ENCODE measurements at places on chromosomes 3 and 15.

DNA sequence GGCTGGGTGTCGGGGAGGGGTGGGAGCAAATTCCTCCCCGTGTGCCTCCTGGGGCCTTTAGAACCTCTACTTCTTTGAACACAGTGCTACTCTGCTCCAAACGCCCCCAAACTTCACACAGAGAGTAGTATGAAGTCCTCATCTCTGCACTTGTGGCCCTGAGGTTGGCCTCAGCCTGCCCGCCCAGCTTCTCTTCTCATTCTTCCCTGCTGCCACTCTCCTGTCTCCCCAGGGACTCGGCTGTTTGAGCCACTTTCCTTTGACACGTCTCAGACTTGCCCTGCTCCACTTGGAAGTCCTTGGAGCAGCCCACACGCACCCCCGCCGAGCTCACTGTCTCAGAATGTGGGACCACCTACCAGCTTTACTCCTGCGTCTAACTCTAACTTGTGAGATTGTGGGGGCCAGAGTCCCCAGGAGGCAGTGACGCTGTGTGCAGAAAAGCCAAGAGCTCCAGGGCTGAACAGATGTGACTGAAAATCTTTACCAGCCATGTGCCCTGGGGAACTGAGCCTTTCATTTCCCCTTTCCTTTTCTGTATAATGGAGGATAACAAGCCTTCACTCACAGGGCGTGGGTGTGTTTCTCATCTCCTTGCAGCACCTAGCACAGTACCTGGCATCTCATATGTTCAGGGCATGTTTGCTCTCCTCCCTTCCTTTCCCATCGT is 233.6 kb upstream of the CTDSPL start:
- no peak for DNase-seq

GRCh38 chr3:83567935-83568334 is 1390.9 kb upstream of the CADM2 start:
- no peak for DNase-seq

- DNase-seq = no peak
Measured at GRCh38 chr3:14126017-14126886, 1.4 kb downstream of the TMEM43 start.

GRCh38 chr3:43405888-43406642 is 119.7 kb downstream of the SNRK start:
- DNase-seq = peak; percentile 52

- DNase-seq = no peak
Measured at GRCh38 chr3:185029086-185029485, 123.8 kb downstream of the C3orf70 start.

DNA sequence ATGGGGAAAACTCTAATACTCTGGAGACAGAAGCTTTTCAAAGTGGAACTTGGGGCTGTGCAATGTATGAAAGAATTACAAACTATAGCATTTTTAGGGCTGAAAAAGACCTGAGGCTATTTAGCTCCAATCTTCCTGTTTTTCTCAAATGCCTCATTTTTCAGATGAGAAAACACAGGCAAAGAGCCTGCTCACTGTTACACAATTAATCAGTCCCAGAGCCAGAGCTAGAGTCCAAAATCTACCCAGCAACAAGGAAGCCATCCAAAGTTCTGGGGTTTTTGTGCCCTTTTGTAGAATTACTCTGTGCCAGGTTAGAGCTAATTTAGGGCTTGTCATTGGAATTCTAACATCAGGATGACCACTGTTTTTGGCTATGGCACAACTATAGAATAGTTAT is 45.5 kb downstream of the GPR149 start:
- peak; percentile 24 for DNase-seq

DNA sequence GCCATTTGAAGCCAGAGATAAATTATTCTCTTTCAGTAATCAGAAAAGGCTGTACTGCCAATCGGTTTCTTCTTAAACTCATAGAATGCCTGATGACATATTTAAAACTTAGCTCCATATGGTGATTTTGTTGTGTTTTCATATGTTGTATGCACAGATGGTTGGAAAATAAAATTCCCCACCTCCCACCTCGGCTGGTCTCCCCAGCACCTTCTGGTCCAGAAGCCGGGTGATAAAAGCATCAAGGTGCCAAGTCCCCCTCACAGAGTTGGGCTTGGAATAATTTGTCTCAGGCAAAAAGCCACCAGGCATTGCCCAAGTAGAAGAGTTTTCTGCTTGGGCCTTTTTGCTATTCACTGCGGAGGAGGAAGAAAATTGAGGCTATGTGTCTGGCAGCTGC is 18.4 kb downstream of the LARS2 start:
- DNase-seq = no peak

GRCh38 chr15:69647142-69647513 is 194.5 kb downstream of the RPLP1 start:
- DNase-seq = no peak
